Breast epithelium (tissue), 4 donors: ENCODE measurements at places on chromosomes 6 and 20. TPM values are rescaled to one million over a fixed set of nuclear protein-coding genes. Genes with fewer than 3 reads are reported as not detected.

Gene SAMD3
- 0.33 TPM for total RNA-seq

Gene FAM162B
- 6.9 TPM for total RNA-seq

Gene C6orf15
- not detected for total RNA-seq

Gene LST1
- 10.7 TPM for total RNA-seq

Gene LY6G6C
- total RNA-seq, result not detected

Gene WFDC10A
- not detected for total RNA-seq

Gene SLC17A4
- not detected for total RNA-seq

Gene COL9A1
- not detected for total RNA-seq

GRCh38 chr6:7108964-7109836 is 1.4 kb downstream of the RREB1 start:
- peak; percentile 59 for DNase-seq

DNA sequence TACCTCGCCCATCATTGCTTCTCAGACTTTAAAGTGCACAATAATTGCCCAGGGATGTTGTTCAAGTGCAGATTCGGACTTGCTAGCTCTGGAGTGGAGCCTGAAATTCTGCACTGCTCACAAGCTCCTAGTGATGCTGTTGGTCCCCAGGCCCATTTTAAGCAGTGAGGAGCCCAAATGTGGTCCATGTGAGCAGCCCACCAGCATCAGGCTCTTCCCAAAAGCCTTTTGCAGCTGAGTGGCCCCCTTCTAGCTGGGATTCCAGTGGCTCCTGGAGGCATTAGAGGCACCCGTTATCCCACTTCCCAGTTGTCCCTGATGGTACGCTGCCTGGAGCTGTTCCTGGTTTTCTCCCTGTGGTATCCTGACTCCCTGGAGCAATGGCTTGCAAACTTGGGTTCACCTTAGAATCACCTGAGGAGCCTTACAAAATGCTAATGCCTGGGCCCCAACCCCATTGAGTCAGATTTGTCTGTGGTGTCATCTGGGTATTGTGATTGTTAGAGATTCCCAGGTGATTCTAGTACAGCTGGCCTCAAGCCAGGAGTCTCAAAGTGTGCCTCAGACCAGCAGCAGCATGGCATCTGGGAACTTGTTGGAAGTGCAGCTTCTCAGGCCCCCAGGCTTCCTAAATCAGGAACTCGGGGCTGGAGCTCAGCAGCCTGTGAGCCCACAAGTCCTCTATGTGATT is 186.9 kb upstream of the SLC24A3 start:
- no peak for DNase-seq

DNA sequence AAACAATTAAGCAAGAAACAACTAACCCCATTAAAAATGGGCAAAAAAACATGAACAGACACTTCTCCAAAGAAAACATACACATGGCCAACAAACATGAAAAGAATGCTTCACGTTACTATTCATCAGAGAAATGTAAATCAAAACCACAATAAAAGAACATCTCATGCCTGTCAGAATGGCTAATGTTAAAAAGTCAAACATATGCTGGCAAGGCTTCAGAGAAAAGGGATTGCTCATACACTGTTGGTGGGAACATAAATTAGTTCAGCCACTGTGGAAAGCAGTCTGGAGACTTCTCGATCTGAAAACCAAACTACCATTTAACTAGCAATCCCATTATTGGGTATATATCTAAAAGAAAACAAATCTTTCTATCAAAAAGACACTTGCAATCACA is 217.5 kb downstream of the TINAG start:
- no peak for DNase-seq

DNA sequence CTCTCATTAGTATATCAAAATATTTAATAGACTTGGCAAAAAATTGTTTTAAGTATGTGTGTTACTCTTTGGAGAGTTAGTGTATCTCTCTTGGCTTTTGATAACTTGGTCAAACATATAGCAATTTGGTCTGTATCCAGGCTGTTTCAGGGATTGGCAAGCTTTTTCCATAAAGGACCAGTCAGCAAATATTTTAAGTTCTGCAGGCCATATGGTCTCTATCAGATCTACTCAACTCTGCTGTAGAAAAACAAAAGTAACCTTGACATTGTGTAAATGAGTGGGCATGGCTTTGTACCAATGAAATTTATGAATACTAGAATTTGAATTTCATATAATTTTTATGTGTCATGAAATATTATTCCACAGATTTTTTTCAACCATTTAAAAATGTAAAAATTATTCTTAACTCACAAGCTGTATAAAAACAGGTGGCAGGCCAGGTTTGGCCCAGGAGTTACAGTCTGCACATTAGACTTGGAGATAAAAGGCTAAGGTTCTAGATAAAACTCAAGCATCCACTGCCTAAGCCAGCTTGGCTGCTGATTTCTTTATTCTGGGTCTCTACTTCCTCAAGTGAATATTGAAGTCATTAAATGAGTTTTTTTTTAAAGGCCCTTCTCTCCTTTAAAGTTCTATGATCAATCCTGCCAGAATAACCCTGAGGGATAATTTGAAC is 13.7 kb downstream of the GSTA4 start:
- DNase-seq, result no peak

- DNase-seq, result no peak
Observed at GRCh38 chr20:12315652-12316051, 398.0 kb downstream of the BTBD3 start.

DNA sequence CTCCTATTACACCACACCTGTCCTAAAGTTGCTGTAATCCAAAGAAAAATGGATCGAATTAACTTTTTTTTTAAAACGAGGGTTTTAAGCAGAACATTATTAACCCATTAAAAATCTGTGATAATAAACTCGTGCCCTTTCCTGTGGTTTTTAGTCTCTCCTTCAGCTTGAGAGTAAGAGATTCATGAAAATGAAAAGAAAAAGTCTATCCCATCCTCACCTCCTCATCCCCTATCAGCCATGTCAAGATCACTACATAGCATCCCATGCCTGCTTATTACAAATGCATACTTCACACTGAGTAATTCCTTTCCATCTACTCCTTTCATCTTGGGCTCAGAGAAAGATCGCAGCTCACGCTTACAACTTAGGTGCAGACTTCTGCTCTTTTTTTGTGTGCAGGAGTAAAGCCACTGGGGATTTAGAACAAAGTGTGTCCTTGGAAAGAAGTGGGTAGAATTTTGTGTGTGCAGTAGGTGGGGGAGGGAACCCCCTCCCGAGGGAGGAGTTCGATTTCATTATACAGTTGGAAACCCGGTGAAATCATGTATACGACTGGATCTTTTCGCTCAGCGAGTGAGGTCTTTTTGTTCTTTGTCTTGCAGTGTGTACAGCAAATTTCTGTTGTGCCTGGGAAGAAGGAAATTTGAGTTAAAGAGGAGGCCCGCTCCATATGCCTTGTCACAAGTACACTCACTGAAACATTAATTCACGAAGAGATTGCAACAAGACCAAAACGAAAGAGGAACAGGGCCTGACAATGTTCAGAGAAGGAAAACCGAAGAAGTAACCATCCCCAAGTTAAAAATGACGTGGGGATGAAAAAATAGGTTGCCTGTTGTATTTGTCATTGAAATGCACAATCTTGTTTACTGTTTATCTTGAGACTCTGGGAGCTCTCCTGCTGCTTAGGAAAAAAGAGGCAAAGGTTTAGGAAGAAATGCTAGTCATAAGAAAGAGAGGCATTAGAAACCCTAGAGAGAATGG is 146.5 kb upstream of the ZNF217 start:
- no peak for DNase-seq

DNA sequence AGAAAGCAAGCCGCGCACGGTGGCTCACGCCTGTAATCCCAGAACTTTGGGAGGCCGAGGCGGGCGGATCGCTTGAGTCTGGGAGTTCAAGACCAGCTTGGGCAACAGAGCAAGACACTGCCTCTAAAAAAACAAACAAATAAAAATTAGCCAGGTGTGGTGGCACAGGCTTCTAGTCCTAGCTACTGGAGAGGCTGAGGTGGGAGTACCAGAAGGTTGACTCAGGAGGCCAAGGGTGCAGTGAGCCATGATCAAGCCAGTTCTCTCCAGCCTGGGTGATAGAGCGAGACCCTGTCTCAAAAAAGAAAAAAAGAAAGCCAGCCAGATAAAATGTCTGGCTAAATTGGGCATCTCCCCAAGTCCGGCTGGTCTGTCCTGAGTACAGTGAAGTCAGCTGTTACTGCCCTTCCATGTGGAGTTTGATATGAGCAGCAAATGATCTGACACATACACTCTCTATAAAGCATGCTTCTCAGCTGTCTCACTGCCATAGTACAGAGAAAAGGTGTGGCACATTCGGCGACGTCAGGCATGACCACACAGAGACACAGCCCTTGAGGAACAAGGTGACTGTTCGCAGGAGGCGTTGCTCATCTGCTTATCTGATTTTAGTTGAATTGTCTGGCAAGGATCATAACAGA is 13.0 kb downstream of the CD83 start:
- no peak for DNase-seq

DNA sequence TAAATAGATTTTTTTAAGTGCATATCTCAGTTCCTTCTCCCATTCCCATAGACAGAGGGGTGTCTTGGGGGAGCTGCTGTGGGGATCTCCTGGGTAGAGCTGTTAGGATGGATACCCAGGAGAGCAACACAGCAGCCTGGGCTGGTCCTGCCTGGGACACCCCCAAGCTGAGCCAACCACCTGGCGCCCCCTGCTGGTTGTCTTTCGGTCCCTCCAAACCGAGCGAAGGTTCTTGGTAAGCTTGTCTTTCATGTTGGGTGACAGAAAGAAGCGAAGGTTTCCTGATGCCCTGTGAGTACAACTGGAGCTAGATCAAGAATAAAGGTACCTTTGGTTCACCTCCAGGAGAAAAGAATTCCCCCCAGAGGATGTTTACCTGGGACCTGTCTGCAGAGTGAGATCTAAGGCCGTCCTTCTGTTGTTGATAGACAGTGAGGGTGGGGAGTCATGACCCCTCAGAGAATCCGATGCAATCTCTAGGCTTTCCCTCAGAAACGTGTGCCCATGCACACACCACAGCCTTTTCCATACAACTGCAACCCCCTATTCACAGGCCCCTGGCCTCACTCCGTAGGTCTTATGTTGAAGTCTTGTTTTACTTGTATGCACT is 50.8 kb downstream of the SNX9 start:
- peak; percentile 37 for DNase-seq

DNA sequence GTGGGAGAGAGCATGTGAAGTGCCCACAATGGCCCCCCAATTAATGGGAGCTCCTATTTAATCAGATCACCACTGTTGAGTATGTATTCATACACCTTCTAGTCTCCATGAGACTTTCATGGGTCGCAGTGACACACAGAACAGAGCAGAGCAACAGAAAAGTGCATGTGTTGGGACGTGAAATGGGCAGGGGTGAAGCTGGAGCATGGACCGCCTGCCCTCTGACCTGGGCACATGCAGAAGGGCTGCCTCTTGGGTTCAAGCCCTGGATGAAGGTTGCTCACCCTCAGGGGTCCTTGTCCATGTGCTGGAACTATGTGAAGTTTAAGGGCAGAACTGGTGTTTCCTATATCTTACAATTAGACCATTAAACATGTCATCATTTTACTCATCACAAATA is 106.0 kb upstream of the PHACTR3 start:
- DNase-seq, result no peak

- no peak for DNase-seq
Observed at GRCh38 chr20:63433351-63433750, 39.1 kb downstream of the KCNQ2 start.

DNA sequence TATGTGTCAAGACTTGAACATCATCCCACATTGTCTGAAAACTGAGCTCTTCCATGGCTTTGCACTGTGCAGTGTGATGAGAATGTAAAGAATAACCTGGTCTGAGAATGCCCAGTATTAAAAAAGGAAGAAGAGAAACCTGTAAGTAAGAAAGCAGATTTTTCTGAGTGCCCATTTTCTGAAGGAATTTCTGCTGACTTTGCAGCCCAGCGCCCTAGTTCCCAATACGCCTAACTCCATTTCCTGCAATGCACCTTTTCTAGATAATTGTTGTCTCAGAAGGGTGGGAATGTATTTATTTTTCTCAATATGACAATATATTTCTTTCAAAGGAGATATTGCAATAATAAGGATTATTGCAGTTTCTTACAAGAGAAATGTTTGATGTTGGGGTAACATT is 231.5 kb downstream of the HAO1 start:
- no peak for DNase-seq

GRCh38 chr6:89787660-89788328 is 31.8 kb downstream of the MDN1 start:
- no peak for DNase-seq

DNA sequence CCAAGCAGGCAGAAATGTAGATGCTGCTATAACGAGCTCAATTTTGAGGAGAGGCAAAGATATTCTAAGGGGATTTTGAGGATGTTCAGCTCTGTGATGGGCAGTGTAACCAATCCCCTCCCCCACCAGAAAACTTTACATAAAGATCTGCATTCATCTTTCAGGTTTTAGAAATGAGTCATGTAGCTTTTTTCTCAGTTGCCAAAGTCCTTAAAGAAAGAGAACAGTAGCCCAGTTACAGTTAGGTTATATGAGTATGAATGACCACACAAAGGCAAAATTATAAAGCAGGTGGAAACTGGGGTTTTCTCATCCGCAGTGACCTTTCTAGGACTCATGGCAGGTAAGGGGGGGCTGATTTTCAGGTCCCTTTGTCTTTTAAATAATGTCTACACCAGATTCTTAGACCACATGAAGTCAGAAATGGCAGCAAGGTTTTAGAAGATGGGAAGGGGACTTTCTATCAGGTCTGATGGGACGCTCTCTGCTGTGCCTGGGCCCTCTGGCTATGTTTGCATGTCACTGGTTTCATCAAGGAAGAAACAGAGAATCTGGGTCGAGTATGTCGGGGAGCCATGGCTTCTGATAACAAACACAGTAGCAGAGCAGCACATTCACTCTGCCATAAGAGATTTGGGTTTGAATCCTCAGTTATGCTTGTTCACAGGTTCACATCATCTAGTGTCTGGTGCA is 94.7 kb downstream of the CLIC5 start:
- no peak for DNase-seq
